ENCODE measurements at places on chromosomes 7 and 10.
A peak's percentile ranks its signal among the peaks of the same experiment; 100 is the strongest.

DNA sequence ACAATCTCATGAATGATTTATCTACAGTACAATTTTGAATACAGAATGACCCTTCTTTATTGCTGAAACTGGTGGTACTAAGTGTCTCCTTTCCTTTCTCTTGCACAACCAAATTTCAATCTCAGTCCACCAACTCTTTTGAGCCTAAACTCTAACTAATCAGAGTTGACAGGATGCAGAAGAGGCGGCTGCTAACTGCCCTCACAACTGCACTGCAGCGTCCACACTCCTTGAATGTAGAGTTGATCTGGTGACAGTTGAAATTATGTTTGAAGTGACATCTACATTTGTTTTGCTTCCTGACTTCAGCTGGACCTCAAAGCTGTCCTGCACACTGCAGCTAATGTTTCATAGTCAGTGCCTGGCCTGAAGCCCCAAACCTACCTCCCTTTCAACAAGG lies 139.6 kb downstream of the ZMYND11 start:
- DNase-seq = no peak

GRCh38 chr7:204326-204725 lies 12.0 kb downstream of the FAM20C start:
- no peak for DNase-seq

GRCh38 chr10:84543948-84544347 lies 215.6 kb downstream of the CCSER2 start:
- DNase-seq = peak; percentile 14

DNA sequence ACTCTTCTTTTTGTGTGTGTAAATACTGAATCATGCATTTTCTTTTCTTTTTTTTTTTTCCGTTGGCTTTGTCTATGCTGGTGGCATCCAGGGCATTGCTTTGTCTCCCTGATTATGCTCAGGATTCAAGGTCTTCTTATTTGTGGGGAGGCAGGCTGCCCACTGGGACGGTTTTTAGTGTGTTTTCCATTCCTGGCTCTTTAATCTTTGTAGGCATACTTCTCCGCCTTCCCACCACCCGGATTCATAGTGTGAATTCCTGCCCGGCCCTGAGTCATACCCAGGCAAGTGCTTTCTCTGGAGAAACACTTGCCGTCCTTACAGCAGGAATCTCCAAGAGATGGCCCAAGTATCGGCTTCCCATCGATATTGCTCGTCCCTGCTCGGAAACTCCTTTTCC lies 5.2 kb downstream of the ZNF655 start:
- DNase-seq = peak; percentile 88

- no peak for DNase-seq
Measured at GRCh38 chr7:189719-190118, 2.7 kb upstream of the FAM20C start.

DNA sequence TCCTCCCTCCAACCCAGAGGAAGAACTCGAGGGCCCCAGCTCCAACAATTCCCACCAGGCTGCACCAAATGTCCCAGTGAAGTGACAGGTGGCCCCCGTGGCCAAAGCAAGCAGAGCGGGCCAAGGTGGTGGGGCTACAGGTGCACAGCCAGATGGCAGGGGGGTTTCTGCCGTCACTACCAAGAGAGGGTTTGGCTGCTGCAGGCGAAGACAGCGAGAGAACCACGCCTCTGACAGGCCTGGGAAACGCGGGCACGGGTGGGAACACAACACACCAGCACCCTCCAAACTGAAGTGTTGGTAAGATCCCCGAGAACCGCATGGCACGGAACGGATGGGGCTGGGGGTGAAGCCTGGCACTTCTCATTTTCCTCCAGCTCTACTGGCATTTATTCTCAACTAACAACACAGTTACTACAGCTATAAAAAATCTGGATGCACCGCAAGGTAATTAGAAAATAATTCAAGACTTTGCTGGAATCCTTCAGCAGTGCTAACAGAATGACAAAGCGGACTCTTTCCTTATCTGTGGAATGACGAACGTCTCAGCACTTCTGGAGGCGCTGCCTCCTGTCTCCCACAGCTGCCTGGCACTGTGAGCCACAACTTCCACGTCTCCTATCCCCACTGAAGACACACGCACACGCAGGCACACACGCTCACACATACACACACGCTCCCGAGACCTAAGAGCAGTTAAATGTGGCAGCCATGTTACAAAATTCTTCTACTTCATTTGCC lies 167.9 kb downstream of the TCERG1L start:
- no peak for DNase-seq

- no peak for DNase-seq
Measured at GRCh38 chr10:62527019-62527827, 153.1 kb downstream of the ZNF365 start.

DNA sequence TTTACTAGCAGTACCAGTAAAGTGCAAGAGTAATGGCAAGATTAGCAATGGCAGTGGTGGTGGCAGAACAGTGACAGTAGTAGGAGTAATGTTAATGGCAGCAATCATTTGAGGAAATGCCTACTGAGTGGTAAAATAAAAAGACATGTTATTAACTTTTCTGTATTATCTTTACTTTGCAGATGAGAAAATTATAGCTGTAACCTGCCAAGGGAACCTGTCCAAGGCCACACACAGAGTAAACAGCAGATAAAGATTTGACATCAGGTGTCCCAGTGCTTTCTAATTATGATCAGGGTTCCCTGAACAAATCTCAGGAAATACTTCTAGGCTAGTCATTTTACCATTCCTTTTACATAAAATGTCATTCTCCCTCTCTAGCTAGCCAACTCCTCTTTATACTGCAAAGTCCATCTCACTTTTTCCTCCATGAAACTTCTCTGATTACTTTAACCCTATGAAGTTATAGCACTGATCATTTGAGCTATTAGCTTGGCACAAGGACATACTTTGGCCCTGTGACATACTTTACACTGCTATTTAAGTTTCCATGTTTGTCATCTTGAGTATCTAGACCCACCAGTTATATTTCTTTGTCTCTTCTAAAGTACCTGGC lies 219.1 kb downstream of the TAX1BP1 start:
- no peak for DNase-seq

DNA sequence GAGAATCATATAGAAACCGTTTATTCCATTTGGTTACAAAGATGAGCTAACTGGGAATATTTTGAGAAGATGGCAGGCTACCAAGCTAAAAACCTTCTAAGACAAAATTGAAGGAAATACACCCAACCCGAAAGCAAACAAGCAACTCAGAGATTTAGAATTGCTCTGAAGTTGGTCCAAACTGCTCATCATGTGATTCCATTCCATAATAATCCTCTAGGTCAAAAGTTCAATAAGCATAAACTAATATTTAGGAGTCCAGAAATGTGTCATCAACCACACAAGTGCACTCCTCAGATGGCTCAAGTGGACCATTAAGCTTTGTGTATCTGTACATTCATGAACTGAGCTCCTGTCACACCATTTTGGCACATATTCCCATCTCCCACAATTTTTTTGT lies 28.7 kb downstream of the DGKI start:
- DNase-seq = peak; percentile 44

- no peak for DNase-seq
Measured at GRCh38 chr7:142594078-142594477, 155.2 kb upstream of the PRSS1 start.

DNA sequence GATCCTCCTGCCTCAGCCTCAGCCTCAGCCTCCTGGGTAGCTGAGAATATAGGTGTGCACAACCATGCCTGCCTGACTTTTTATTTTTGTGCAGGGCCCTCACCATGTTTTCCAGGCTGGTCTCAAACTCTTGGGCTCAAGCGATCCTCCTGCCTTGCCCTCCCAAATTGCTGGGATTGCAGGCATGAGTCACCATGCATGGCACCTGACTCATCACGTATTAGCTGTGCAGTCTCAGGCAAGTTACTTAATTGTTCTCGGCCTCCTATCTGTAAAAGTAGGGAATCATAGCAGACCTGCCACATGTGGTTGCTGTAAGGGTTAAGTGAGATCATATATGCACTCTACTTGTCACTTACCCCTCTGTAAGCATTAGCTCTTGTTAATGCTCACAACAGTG lies 117.2 kb downstream of the ANLN start:
- DNase-seq = no peak

GRCh38 chr10:73771722-73772280 lies 10.0 kb upstream of the CHCHD1 start:
- no peak for DNase-seq

- DNase-seq = no peak
Measured at GRCh38 chr7:48048113-48048512, 12.8 kb downstream of the C7orf57 start.

- no peak for DNase-seq
Measured at GRCh38 chr10:92323079-92323478, 32.1 kb downstream of the MARCHF5 start.

GRCh38 chr7:69295977-69296376 lies 302.3 kb upstream of the AUTS2 start:
- no peak for DNase-seq

GRCh38 chr7:97107192-97107800 lies 10.2 kb upstream of the SDHAF3 start:
- DNase-seq = peak; percentile 9

GRCh38 chr10:8073691-8074416 lies 19.4 kb downstream of the GATA3 start:
- DNase-seq = peak; percentile 44

DNA sequence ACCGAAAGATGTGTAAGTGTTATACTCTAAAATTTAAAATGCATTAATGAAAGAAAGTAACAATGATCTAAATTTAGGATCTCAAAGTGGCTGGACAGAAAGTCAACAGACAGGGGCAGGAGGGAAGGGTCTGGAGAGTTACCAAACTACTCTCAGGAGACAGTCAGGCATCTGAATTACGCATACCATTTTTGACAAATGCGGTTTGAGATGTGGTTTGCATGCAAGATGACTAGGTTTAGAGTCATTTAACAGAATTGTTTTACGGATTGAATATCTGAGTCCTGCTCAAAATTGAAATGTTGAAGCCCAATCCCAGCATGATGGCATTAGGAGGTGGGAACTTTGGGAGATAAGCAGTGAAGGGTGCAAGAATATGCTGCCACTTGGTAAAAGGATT lies 314.1 kb downstream of the WDR11 start:
- no peak for DNase-seq

DNA sequence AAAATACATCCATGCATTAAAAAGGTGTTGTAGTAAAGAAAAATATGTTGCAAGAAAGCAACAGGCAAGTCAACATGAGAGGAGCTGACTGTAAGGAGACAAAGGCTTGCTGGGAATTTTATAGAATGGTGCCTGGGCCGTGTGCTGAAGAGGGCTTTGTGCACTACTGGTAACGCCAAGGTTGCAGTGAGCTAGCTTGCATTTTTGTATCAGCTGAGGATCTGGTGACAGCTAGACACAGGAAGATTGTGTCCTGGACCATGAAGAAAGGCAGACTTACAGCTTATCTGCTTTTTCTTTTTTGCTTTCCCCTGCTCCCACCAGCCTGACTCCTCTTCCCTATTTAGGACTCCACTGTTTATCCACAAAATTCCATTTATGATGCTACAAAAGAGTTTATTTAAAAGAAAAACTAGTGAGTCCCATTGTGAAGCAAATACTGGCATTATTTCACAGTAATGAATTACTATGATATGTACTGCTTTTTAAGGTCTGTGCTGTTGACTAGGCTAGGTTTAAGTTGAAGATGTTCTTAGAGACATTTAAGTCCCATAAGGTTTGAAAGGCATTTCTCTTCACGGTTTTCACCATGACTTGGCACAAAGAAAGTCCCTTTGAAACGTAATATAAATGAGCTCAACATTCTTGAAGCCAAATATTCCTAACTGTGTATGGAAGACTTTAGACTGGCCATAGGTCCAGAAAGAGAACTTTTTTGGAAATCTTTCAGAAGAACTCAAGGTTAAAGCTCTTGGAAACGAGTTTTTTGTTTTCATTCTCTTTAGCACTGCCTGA lies 88.6 kb downstream of the SEC23IP start:
- no peak for DNase-seq

- DNase-seq = no peak
Measured at GRCh38 chr7:57769958-57770357, 320.0 kb downstream of the ZNF716 start.

- peak; percentile 70 for DNase-seq
Measured at GRCh38 chr7:40298421-40298820, 163.6 kb downstream of the SUGCT start.

- no peak for DNase-seq
Measured at GRCh38 chr7:137402536-137403352, 59.2 kb upstream of the PTN start.

DNA sequence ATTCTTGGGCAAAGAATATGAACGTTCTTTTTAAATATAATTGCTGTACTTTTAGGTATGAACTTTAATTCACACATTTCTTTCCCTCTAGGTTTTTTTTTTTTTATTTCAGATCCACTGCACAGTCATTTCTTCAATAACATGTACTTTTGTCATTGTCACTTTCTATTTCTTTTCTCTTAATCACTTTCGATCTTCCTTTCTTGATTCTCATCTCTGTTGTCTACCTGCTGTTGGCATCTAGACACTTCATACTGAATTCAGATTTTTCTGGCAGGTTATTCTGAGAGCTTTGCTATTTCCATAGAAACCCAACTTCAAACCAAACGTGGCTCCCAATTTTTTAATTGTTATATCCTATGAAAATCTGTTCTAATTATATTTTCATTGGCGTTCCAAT lies 211.7 kb upstream of the KLF6 start:
- no peak for DNase-seq

DNA sequence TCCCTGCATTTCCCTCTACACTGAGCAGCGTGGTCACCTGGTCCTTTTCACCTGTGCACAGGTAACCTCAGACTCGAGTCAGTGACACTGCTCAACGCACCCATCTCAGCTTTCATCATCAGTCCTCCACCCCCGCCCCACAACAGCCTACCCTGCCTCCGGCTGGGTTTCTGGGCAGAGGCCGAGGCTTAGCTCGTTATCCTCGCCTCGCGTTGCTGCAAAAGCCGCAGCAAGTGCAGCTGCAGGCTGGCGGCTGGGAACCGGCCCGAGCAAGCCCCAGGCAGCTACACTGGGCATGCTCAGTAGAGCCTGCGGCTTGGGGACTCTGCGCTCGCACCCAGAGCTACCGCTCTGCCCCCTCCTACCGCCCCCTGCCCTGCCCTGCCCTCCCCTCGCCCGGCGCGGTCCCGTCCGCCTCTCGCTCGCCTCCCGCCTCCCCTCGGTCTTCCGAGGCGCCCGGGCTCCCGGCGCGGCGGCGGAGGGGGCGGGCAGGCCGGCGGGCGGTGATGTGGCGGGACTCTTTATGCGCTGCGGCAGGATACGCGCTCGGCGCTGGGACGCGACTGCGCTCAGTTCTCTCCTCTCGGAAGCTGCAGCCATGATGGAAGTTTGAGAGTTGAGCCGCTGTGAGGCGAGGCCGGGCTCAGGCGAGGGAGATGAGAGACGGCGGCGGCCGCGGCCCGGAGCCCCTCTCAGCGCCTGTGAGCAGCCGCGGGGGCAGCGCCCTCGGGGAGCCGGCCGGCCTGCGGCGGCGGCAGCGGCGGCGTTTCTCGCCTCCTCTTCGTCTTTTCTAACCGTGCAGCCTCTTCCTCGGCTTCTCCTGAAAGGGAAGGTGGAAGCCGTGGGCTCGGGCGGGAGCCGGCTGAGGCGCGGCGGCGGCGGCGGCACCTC lies at the start of the genes KLLN and PTEN:
KLLN (minus strand) TSS at position 481 of the 891 bp plus-strand sequence. CDS start 1,046 bp downstream, outside the sequence.
PTEN (plus strand) TSS at position 573 of the 891 bp plus-strand sequence. CDS start 845 bp downstream, outside the sequence.
- peak; percentile 92 for DNase-seq

- no peak for DNase-seq
Measured at GRCh38 chr10:97788552-97789442, 17.0 kb upstream of the SFRP5 start.

Data from EL (cell line).